ENCODE measurements at places on chromosomes 13 and 19.
A peak's percentile ranks its signal among the peaks of the same experiment; 100 is the strongest.

DNA sequence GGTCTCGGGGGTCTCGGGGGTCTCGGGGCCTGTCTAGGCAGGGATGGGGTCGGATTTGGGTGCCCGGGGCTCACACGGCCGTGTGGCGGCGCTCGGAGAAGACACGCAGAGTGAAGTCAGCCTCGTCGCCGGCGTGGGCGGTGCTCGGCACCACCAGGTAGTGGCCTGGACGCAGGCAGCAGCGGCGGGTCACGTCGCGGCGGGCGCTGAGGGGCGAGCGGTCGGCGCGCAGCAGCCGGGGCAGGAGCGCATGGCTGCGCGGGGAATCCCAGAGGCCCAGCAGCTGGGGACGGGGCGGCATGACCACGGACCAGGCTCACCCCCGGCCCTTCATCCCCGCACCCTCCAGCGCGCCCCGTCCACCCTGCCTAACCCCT, 8.2 kb downstream of the CAPN12 start:
- DNase-seq, result peak; percentile 44

GRCh38 chr19:39692822-39693221, 11.5 kb upstream of the LGALS14 start:
- DNase-seq, result no peak

- no peak for DNase-seq
Observed at GRCh38 chr19:17159466-17160393, 55.4 kb upstream of the USE1 start.

GRCh38 chr19:5074407-5074806, 105.5 kb downstream of the KDM4B start:
- no peak for DNase-seq

GRCh38 chr13:93727211-93728141, 500.9 kb downstream of the GPC6 start:
- no peak for DNase-seq

GRCh38 chr13:112986946-112987681, 18.1 kb downstream of the MCF2L start:
- DNase-seq, result no peak

DNA sequence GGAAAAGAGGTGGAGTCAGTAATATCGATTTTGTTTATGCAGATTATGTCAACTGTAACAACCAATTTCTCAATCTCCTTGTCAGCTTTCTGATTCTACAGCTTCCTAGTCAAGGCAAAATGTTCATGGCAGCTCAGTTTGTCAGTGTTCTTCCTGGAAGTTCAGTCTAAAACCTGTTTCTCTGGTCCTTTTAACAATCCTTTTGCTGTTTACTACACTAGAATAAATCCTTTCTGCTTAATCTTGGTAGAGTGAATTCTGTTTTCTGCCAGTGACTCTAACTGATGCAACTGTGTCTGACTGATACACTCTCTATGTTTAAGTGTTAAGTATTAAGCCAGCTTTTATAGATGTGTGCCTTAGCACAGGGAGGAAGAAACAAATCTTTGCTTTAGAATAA, 516.9 kb upstream of the KLF12 start:
- no peak for DNase-seq

DNA sequence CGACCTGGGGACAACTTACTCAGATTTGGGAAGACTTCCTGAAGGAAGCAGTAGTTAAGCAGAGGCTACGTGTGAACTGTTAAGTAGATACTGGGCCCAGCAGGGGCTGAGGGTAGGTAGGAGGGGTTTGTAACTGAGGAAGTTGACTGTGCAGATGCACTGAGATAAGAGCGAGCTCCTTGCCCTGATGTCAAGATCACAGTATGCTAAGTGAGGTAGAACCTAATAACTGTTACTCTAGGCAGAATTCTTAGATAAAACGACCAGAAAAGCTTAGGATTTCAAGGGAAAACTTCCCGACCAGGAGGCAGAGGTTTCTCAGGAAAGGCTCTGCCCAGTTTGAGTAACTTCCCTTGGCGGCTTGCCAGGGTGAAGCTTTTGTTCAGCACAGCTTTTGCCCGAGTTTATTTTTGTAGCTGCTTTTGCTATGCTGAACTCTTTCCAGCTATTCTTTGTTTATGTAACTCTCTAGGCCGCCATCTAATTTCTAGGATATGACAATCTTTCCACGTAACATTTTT, 632.1 kb downstream of the DIAPH3 start:
- DNase-seq, result no peak

- DNase-seq, result no peak
Observed at GRCh38 chr13:109369353-109370052, 416.9 kb downstream of the IRS2 start.

DNA sequence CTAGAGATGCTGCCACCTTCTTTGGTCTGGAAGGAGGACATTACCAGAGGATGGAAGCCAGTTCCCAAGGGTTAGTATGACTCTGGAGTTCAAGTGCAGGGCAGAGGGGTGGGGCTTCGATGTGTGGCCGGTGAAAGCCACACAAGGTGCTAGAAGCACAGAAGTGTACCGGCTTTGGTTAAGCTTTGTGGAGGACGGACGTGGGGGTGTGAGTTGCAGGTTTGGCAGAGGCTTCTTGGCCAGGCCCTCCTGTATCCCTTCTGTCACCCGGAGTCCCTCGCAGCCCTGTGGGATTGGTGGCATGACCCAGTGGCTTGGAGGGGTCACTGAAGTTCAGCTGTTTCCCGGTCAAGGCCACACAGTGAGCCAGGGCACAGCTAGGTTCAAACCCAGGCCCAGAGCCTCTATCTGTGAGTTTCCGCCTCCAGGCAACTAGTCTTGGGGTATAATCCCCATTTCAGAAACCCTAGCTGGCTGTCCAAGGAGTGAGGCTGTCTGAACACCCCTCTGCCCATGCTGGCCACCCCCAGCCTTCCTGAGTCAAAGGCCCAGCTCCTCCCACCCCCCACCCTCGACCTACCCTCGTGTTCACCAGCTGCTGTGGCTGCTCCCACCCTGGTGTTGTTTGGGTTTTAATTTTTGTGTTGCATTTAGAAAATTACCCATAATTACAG, 4.6 kb upstream of the SSBP4 start:
- DNase-seq, result no peak

DNA sequence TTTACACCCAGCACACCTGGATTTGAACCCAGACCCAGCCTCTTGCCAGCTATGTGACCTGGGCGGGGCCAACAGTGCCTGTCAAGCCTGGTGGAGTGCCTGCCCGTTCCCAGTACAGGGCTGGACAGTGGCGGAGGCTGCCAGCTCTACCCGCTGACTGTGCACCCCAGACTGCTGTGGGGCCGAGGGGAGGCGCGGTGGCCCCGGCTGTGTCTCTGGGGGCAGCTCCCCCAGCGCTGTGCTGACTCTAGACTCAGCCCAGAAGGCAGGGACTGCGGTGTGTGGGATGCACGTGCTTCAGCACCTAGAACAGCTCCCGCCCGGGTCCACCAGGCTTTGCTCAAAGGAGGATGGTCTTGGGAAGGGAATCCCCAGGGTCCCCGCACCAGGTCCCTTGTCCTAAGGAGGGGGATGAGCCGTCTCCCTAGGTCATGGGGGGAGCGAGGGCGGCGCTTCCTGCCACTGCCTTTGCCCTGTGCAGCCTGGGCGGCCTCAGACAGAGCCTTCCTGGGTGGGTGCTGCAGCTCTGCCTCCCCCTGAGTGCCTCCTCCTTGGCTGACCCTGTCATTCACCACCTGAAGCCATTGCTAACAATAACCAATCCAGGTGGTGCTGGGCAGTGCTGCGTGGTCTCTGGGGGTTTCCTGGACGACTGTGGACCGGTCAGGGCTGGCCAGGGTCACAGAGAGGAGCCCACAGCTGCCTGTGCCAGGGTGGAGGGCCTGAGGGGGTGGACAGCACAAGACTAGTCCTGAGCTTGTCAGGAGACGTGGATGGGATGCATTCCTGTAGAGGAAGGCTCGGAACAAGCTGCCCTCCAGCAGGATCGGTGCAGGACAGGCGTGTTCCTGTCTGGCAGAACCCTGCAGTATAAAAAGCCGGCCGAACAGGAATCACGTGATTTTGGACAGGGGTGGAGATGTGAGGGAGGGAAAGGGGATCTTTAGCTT, 18.6 kb downstream of the TMEM255B start:
- no peak for DNase-seq

GRCh38 chr19:1256646-1257474, 8.5 kb downstream of the MIDN start:
- DNase-seq, result no peak
